ENCODE measurements at places on chromosomes 16 and 17.

DNA sequence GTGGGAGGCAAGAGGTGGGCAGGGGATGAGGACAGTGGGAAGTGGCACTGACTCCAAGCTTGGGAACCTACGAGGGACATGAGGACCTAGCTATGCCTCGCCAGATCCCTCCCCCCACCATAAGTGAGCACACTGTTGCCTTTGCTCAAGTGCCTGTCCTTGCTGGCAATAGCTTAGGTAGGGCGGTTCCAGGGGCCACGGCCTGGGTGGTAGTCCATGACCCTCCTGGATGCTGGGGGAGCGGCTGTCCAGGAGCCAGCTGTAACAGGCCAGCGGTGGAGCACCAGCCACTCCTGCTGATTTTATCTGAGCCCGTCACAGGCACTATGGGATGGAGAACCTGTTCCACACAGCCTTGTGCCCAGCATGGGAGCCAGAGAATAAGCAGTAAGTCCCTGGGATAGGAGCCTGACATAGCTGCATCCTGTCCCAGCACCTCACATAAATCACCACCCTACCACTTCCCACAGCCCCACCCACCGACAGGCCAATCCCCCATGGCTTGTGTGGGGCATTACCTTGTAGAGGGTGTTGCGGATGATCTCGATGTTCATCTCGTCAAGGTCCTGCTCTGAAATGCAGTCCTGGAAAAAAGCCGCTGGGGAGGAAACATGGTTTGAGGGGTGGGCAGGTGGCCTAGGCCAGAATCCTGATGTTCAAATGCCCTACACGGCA, 11.8 kb downstream of the HSD11B2 start:
- DNase-seq = no peak

DNA sequence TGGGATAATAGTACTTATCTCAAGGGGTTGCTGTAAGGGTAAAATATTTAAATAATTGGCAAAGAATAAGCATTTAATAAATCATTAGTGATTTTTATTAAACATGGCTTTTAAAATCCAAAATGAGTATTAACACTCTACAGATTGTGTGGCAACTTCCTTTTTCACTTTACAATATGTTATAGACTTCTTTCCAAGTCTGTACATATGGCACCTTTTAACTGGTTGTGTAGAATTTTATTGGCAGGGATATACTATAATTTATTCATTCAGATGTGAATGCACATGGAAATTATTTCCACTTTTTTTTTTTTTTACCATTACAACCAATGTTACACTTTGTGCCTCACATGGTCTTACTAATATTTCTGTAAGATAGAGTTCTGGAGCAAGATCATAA, 15.7 kb upstream of the NLRP1 start:
- DNase-seq = no peak

GRCh38 chr17:28170771-28171170, 128.3 kb downstream of the NLK start:
- no peak for DNase-seq

DNA sequence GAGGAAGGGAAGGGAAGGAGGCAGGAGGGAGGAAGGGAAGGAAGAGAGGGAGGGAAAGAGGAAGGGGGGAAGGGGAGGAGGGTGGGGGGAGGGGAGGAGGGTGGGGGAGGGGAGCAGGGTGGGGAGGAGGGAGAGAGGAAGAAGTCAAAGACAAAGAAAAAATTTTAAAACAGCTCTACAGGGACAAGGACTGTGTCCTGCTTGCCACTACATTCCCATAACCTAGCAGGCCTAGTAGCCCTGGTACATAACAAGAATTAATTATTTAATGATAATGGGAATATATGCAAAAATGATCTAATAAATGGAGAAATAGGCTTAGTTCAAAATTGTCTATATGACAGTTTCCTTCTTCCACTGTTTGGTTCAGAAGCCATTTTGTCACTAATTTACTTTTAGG, 47.6 kb upstream of the NOG start:
- no peak for DNase-seq

DNA sequence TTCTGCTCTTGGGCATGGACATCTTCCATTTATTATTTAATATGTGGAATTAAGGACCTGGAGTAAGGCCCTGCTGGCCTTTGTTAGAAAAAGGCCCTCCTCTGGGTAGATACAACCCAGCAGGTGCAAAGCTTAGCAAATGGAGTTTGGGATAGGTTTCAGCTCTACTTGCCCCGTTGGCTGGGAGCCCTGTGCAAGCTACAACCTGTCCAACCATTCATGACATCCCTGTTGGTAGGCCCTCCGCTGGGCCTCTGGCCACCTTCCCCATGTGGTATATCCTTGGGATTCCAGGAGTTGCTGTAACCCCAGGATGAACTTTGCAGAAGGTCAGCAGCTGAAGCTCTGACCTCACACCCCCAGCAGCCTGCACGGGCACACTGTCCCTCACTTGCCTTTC, 6.4 kb downstream of the NGFR start:
- no peak for DNase-seq

- no peak for DNase-seq
Observed at GRCh38 chr17:78197147-78197832, 10.1 kb downstream of the AFMID start.

GRCh38 chr17:80861892-80862291, 129.7 kb upstream of the CHMP6 start:
- no peak for DNase-seq

DNA sequence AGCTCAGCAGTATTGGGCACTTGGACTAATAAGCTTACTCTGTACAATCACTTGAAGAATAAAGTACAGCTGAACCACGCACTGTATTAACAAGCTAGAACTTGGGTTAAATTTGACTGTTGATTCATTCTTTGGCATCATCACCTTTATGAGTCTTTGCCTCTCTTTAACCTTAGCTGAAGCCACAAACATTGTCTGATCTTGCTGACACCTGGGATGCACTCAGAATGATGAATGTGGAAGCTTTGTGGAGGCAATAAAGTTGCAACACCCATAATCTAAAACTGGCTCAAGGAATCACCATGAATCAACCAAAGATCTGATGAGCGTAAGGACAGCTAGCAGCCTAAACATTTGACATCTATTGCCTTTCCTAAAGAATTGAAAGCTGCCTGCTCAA, 590.6 kb upstream of the SOX9 start:
- no peak for DNase-seq

- DNase-seq = no peak
Observed at GRCh38 chr17:50966163-50966666, 100.1 kb upstream of the TOB1 start.

- no peak for DNase-seq
Observed at GRCh38 chr16:12319428-12320035, 343.0 kb downstream of the SNX29 start.

GRCh38 chr16:87297918-87298631, 19.1 kb downstream of the C16orf95 start:
- DNase-seq = no peak

DNA sequence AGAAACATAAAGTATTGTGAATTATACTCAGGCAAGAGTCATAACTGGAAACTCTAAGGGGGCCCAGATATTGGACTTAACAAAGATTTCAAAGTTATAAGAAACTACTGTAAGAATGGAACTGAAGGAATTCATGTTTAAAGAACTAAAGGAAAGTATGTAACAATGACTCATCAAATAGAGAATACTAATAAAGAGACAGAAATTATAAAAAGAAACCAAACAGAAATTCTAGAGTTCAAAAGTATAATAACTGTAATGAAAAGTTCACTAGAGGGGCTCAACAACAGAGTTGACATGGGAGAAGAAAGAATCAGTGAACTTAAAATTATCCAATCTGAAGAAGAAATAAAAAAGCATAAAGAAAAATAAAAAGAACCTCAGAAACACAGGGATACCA, 55.4 kb downstream of the ADCY9 start:
- DNase-seq = no peak

DNA sequence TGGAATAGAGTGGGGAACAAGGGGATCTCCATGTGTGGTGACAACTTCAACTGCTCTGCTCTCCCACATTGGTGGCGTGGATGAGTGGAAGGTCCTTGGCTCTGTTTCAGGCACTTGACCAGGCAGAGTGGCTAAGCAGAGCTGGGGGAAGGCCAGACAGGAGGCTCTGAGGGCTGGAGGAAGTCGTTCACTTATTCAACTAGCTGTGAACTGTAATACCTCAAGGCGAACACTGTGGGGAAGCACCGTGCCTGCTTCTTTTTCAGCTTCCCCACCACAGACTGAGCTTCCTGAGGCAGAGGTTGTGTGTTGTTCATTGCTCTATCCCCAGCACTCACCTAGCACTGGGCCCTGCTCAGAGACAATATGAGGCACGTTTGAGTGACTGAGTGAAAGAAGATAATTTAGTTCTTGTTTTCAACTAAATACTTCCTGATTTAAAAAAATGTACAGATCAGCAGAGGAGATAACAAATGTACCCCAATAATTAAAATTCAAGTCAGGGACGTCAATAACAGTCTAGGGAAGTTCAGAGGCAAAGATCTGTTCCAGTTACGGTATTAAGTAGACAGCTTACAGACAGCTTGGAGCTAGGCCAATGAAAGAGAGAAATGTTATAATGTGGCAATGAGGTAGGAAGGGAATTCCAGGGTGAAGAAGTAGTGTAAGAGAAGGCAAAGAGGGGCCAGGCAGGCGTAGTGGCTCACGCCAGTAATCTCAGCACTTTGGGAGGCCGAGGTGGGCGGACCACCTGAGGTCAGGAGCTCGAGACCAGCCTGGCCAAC, 34.7 kb downstream of the MYO18A start:
- no peak for DNase-seq

DNA sequence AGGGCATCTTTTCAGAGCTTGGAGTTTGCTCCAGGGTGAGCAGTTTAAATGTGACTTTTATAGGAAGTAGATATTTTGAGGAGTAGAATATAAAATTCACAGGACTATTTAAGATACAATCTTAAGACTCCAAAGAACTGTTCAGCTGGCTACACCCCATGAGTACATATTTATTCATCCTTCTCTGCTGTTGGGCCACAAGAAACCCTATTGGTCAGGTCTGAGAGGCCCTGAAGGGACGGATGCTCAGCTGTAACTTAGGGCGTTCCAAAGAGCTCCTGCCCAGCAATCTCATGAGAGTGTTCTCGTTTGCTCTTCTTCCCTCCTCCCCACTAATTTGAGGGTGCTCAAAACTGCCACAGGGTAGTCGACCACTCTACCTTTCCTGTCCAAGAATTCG, 7.3 kb downstream of the ST6GALNAC2 start:
- DNase-seq = no peak

DNA sequence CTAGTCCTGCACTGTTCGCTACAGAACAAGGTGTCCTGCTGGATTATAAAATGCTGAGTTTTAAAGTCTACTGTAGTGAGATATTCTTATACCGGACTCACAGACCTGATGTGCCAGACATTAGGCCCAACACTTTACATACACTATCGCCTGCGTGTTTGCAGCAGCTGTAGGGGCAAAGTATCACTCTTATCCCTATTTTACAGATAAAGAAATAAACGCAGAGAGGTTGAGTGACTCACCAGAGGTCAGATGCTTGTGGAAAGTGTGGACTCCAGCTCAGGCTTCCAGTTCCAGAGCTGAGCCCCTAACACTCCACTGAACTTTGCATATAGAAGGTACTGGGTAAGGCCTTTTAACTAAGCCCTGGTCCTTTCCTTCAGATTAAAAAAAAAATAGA, 47.4 kb downstream of the PLXDC1 start:
- DNase-seq = no peak

- no peak for DNase-seq
Observed at GRCh38 chr17:76544546-76545365, 4.9 kb downstream of the PRCD start.

DNA sequence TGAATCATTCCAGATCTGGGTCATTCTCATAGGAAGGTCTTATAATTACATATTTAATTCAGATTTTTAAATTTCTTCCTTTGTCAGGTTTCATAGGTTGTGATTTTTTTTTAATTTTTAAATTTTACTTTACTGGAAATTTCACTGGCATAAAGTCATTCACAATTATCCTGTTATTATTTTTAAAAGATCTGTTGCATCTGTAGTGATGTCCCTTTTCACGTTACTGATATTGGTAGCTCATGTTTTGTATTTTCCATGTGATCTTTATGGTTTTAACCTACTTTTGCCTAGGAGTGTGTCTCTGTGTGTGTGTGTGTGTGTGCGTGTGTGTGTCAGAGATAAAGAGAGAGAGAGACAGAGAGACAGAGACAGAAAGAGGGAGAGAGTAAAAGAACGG, 216.6 kb upstream of the KCNJ16 start:
- DNase-seq = no peak

- DNase-seq = no peak
Observed at GRCh38 chr17:75559958-75560533, 27.6 kb upstream of the MYO15B start.

GRCh38 chr16:3173892-3174617, 13.9 kb upstream of the OR1F1 start:
- no peak for DNase-seq

DNA sequence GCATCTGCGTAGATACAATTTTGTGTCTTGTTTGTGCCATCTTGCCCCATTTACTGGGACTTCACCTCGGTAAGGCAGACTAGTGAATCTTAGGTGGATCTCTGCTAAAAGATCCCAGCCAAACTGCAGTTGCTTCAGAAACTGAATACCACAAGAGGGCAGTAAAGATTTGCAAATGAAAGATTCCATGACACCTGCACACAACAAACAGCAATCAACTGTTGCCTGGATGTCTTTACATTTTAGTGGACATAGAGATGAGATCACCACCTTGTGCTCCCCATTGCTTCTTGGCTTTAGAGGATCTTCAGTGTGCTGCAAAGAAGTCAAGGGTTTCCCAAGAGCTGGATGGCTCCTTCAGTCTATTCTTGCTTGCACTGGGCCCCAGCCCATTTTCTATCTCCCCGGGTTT, 119.2 kb upstream of the CACNG5 start:
- DNase-seq = no peak
